Natural killer cell (primary cell): ENCODE measurements at places on chromosomes 11 and 22. TPM values are rescaled to one million over a fixed set of nuclear protein-coding genes. Genes with fewer than 3 reads are reported as not detected.
A peak's percentile ranks its signal among the peaks of the same experiment; 100 is the strongest.

GRCh38 chr11:109785714-109786113 is 307.5 kb upstream of the ZC3H12C start:
- DNase-seq: no peak

GRCh38 chr11:12008790-12009616 is 577 bp upstream of the DKK3 start:
- DNase-seq: no peak

DNA sequence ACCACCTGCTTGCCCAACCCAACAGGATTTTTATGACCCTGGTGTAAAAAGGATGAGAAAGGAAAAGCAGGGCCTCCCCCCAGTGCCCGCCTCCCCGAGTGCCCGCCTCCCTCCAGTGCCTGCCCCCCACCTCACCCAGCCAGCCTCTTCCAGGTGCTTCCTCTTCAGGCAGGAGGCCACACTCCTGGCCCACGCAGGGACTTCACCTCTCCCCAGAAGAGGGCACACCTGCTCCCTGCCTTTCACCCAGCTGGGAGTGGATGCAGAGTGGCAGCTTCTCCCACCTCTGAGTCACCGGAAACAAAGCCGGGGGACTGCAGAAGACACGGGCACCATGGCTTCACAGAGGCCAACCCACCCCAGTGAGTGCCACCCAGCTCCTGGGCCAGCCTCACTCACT is 16.1 kb downstream of the CPT1A start:
- DNase-seq: peak; percentile 73

DNA sequence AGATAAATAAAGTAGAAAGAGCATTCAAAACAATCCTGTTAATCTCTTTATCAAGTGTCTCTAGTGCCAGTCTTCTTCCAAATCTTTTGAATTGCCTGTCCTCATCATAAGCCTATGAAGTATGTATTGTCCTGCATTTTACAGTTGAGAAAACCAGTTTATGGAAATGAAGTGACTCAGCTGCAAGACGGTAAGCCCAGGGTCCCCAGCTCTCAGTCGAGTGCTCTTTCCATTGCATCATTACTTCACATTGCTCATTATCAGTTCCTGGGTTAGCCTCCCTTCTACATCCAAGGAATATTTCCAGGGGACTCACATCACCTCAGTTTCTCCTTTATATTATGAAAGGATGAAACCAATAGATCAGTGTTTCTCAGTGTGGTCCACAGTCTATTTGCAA is 9.1 kb upstream of the P4HA3 start:
- DNase-seq: no peak

DNA sequence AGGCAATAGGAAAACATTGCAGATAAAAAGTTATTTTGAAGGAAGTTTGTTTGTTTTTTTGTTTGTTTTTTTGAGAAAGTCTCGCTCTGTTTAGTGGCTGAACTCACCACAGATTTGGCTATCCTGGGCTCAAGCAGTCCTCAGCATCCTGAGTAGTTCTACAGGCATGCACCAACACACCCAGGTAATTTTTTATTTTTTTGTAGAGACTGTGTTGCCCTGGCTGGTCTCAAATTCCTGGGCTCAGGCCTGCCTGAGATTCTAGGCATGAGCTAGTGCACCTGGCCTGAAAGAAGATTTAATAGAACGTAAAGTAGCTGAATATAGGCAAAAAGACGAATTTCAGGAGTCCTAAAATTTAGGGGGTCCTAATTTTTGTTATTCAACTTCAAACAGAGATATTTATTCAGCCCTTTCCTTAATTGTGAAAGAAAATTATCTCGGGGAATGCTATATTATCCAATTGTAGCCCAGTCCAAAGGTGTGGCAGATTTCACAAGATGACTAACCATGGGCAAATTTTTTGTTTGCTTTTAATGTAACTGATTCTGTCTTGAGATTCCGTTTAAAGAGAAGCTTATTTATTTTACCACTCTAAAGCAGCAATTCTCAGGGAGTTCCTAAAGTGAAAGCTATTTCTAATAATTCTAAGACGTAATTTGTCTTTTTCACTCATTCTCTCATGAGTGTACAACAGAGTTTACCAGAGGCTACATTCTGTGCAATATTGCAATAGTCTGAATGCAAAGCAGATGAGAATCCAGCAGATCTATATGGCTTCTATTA is 940 bp downstream of the IL18 start:
- no peak for DNase-seq

- no peak for DNase-seq
These were observed 61.3 kb upstream of the WNT11 start for GRCh38 chr11:76267556-76267955.

DNA sequence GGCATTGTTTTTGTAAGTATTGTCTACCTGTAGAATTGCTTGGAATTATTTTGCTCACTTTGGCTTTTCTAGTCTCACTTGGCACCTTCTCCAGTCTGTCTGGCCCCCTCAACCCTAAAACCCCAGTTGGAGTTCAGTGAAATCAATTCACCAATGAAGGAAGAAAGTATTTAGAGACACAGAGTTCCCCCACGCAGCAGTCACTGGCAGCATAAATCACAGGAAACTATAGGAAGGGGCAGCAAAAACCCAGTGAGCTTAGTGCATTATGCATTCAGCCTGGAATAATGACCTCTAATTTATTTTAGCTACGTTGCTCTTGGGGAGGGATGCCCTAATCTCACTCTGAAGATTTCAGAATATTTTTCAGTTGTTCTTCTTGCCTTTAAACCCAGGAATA is 204.7 kb upstream of the BLID start:
- no peak for DNase-seq

GRCh38 chr11:16876837-16877236 is 137.4 kb downstream of the PLEKHA7 start:
- no peak for DNase-seq

- no peak for DNase-seq
These were observed 882 bp downstream of the FREY1 start for GRCh38 chr11:45906096-45906682.

- peak; percentile 43 for DNase-seq
These were observed 16.1 kb downstream of the MS4A6E start for GRCh38 chr11:60343094-60343704.

DNA sequence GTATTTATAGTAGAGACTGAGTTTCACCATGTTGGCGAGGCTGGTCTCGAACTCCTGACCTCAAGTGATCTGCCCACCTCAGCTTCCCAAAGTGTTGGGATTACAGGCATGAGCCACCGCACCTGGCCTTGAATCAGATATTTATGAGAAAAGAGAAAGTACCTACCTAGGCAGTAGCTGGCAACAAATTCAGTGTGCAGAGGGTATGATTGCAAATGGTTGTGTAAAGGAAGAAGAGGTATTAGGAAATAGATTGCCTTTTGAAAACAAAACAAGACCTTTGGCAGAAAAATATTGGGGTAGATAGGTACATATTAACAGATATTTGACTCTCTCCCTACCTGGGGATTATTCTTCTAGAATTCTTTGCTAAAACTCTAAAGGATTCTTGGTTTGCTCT is 38.5 kb upstream of the LIN7C start:
- DNase-seq: no peak

DNA sequence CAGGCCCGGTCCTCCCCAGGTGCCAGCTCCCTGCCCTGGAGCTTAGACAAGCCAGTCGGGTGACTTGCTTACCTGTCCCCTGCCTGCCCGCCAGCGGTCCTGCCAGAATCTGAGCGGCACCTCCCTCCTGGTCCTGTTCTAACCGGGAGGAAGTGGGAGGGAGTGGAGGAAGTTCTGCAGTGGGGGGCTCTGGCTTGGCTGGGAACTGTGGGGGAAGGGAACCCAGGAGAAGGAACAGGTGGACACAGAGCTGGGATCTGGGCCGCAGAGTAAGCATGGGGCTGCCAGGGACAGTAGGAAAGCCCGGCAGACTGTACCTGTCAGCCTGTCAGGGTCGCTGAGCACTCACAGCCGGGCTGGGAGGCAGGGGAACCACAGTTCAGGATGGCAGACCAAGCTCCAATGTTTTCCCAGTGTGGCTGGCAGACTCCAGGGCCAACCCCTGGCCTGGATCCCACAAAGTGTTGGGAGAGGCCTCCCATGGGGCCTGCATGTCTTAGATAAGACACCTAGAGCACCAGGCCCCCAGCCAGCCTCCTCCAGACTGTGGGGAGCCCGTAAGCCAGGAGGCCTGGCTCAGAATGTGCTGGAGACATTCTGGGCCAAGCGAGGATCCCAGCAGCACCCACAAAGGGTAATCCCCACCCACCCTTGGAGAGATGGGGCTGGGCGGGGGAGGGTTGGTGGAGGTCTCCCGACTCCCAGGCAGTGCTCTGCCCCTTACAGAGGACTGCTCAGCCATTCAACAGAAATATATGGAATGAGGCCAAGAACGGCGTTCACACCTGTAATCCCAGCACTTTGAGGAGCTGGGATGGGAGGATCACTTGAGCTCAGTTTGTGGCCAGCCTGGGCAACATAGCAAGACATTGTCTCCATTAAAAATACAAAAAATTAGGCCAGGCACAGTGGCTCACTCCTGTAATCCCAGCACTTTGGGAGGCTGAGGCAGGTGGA is 2.3 kb downstream of the CYB5R3 start:
- DNase-seq: no peak

GRCh38 chr11:22221143-22221542 is 28.3 kb downstream of the ANO5 start:
- DNase-seq: no peak

GRCh38 chr22:49357661-49358440 is 469.8 kb downstream of the BRD1 start:
- DNase-seq: no peak

DNA sequence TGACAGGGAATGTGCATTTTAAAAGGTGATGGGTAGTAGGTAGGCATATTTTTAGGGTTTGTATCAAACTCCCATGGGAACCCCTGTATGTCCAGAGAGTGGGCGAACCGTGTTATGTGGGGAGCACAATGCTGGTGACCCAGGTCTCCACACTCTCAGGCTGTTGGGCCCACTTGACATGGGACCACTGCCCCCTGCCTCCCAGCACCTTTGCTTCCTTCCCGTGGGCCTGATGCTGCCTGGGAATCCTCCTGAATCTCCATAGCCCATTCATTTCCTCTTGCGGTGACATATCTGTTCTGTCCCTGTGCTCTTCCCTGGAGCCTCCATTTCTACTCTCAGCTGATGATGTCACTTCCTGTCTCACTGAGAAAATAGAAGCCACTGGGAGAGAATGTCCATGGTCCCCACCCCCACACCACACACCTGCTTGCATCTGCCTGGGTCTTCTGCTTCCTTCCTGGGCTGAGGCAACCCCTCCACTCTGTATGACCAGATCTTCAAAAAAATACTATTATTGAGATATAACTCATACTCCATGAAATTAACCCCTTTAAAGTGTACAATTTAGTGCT is 55.8 kb upstream of the THY1 start:
- no peak for DNase-seq

DNA sequence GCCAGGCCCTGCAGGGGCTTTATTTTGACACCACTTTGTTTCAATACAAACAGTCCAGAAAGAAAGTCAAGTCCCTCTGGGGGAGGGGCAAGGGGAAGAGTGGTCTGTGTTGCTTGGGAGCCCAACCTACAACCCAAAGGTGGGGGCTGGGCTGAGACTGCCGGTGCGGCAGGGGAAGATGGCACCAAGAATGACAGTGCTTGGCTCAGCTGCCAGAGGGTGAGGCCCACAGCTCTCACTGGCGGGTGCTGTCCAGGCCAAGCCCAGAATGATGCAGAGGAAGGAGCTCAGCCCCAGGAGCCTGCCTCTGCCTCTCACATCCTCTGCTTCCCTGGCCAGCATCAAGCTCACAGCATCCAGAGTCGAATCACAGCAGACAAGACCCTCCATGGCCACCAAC is 12.4 kb downstream of the ARFGAP2 start:
- no peak for DNase-seq

DNA sequence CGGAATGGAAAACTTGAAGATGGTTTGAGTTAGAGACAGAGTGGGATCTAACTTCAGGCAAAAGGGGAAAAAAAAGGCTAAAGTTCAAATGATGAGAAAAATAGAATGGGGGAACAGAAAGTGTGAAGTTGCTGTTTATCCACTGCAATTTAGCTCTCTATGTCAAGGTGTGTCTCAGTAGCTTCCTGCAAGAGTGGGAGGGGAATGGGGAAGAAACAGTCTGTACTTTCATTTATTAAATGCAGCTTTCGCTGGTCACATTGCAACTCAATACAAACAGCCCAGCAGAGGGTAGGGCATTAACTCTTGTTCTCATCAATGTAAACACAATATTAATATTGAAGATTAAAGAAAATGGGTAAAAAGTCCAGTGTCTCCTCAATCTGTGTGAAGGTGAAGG is 214.7 kb upstream of the SYN3 start:
- no peak for DNase-seq

DNA sequence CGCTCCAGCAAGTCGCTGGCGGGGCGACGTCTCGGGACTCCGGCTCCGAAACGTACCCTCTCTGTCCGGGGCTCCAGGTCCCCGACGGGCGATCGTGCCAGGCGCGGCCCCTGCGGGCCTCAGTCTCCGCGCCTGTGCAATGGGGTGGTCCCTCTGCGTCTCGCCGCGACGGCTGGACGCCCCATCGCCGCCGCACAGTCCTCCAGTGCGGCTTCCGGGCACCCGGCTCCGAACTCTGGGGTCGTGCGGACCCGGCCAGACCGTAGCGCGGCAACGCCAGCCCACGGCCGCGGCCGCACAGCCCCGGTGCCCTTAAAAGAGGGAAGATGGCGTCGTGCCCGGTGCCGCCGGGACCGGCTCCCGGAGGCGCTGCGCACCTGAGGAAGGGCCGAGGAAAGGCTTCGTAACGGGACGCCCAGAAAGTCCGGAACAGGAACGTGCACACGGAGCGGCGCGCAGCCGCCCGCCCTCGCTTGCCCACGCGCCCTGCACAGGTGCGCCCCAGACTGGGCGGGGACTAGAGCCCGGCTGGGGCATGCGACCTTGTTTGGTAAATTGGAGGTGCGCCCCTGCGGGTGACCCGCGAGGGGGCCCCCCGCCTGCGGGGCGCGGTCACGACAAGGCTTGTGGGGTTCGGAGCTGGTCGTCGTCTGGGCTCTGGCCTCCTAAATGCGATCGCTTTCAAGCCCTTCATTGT is 525 bp downstream of the BIK start:
- DNase-seq: peak; percentile 73

CSNK2A3 gene
- 1.1 TPM for total RNA-seq

EHD1 gene
- 225 TPM for total RNA-seq

DMC1 gene
- total RNA-seq: 0.31 TPM

TREH gene
- not detected for total RNA-seq

DRD2 gene
- not detected for total RNA-seq
